ENCODE measurements at places on chromosomes 13 and 19.

- DNase-seq, result no peak
Measured at GRCh38 chr19:19554074-19555023, 16.3 kb downstream of the CILP2 start.

DNA sequence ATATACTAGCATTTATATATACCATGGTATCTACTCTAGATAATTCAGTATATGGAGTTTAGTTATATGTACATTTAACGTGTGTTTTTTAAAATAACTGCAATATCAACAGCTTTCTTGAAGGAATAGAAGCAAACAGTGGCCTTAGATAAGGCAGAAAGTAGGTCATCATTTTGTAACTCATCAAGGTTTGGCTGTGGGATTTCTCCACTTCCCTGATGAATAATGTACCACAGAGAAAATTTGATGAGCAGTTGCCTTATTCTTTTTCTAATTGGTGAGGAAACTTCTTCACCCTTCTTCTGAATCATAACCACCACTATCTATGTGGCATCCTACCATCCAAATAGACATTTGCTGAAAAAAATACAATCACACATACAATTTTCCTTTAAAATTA, 590.2 kb upstream of the SPRY2 start:
- DNase-seq, result no peak

- DNase-seq, result peak; percentile 10
Measured at GRCh38 chr13:74623761-74624160, 489.6 kb upstream of the KLF12 start.

DNA sequence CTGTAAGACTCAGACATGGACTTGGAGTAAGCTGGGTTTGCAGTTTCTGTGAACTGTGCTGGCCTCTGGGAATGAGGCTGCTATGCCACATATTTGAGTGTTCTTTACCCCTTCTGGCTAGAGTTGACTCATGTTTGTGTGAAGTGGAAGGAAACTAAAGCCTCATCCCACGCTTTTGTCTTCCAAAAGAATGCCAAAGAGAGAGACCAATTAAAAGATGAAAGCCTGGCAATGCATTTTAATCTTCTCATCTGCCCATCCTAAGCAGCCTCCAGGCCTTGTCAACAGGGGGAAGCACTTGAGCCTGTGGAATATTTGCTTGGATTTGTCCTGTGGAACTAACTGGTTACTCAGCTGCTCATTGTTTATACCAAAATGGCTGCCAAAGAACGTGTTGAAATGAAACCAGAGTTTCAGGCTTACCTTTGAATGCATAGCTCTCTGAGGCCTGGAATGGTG, 49.1 kb downstream of the LMO7 start:
- DNase-seq, result peak; percentile 49

DNA sequence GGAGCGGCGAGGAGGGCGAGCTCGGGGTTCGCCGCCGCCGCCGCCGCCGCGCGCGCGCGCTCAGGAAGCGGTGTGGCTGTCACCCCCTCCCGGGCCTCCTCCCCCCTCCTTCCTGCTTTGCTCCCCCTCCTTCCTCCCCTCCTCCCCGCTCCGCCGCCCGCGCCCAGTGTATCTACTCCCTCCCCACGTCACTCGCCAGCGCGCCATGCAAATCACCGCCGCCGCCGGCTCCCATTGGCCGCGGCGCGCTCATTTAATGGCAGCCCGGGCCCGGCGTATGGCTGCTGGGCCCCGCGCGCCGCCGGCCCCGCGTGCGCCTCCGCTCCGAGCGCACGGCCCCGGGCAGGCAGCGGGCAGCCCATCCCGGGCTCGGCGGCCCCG, 335 bp upstream of the SOX1 start:
- DNase-seq, result no peak

DNA sequence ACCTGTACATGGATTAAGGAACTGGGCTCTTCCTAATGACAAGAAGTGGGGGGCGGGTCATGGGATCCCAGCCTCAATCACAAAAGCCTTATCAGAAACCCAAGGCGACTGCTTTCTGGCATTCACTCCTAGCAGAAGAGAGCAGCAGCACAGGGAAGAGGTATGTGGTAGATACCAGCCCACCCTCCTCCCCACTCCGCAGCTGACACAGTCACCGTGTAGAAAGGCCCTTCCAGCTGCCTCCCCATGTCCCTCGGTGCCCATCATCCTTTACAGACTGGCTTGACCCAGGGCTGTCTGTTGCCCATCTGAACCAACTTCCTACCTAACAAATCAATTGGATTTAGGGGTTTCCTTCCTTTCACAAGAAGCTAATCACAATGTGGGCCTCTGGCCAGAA, 3.1 kb upstream of the DHRS12 start:
- DNase-seq, result no peak

- peak; percentile 84 for DNase-seq
Measured at GRCh38 chr19:8001995-8002849, 3.2 kb downstream of the ELAVL1 start.

- no peak for DNase-seq
Measured at GRCh38 chr19:34818270-34818669, 45.3 kb upstream of the ZNF599 start.

- no peak for DNase-seq
Measured at GRCh38 chr19:7879836-7880235, 5.6 kb upstream of the PRR36 start.

GRCh38 chr19:3766520-3766919, 4.0 kb downstream of the MRPL54 start:
- no peak for DNase-seq

- DNase-seq, result no peak
Measured at GRCh38 chr19:18517606-18518005, 4.3 kb downstream of the ELL start.

GRCh38 chr19:18366021-18366435, 19.9 kb upstream of the GDF15 start:
- no peak for DNase-seq

DNA sequence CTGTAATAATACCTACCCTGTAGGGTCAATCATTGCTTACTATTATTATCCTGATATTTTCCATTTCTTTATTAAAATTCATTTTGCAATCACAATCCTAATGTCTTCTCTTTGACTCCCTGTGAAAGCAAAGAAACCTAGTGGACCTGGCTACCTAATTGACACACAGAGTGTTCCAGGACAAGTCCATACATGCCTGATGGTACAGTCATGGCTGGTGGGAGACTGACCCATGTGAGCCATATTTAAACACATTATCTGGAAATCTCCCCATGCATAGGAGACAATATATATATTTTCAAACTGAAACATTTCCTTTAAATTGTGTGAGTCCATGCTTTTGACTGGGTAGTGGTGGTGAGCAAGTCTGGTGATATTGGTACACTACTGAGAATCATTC, 230.6 kb upstream of the DACH1 start:
- DNase-seq, result no peak

DNA sequence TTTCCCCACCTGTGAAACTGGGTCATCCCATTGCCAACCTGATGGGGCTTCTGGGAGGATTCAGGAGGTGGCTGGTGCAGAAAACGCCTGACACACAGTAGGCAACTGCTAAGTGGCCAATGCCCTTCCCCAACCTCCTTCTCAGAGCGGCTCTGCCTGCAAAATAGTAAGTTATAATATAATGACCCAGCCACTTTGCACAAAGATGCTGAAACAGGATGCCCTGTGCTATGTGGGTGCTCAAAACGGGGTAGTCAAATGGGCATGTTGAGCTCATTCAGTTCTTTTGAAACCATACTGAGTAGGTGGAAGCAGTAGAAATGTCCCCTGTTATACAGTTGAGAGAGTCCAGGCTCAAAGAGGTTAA, 507 bp downstream of the MARCHF2 start:
- DNase-seq, result no peak

DNA sequence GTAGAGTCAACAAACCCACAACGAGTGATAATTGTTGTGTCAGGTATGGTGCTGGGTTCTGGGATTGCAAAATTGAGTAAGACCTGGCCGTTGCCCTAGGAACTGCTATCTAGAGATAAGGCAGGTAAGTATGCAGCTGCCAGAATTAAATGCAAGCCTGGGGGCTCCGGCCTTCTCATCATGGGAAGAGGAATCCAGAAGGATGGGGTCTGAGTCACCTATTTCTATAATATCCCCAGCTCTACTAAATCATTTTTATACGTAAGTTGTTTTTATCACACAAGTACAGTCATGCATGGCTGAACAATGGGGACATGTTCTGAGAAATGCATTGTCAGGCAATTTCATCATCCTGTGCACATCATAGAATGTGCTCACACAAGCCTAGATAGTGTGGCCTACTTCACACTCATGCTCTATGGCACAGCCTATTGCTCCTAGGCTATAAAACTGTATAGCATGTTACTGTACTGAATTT, 203.0 kb downstream of the KLF5 start:
- no peak for DNase-seq

- DNase-seq, result no peak
Measured at GRCh38 chr13:23510979-23511735, 59.1 kb upstream of the TNFRSF19 start.

- no peak for DNase-seq
Measured at GRCh38 chr19:38839816-38840582, 8.4 kb upstream of the ECH1 start.

GRCh38 chr13:112346173-112346898, 29.8 kb upstream of the SPACA7 start:
- no peak for DNase-seq

- DNase-seq, result peak; percentile 94
Measured at GRCh38 chr19:16315825-16316505, 8.7 kb upstream of the KLF2 start.

GRCh38 chr13:76804801-76805200, 81.4 kb downstream of the KCTD12 start:
- no peak for DNase-seq

DNA sequence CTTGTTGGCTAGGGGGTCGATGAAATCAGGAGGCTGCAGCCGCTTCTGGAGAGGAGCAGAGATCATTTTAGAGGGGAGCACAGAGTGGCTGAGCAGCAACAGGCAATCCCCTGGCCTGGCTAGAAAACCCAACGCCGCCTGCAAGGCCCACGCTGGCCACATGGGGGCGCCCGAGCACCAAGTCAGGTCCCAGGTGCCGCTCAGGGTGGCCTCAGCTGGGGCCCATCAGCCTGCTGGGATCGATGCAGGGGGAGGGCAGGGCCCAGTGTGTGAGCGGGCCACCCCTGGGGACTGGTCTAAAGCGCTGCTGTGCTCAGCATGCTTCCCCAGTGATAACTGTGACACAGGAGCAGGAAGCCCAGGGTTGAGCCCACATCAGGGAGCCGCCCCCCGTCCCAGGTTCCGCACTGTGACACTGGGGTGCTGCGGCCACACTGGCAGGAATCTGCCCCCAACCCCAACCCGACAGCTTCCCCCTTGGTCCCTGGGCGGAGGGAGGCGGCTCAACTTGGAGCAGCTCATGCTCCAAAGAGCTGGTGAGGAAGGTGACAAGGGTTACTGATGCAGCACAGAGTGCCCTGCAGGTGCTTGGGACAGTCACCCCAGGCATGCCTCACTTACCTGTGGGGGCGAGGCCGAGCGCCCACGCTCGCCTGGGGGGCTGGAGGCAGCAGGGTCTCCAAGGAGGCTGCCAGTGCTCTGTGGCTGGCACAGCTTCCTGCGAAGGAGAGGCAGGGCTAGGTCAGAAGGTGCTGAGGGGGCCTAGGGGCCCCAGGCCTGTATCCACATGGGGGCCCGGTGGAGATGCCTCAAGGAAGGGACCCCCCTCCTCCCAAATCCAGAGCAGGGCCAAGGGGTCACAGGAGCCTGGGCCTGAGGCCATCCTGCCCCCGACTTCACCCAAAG, 13.3 kb upstream of the ISYNA1 start:
- peak; percentile 64 for DNase-seq

DNA sequence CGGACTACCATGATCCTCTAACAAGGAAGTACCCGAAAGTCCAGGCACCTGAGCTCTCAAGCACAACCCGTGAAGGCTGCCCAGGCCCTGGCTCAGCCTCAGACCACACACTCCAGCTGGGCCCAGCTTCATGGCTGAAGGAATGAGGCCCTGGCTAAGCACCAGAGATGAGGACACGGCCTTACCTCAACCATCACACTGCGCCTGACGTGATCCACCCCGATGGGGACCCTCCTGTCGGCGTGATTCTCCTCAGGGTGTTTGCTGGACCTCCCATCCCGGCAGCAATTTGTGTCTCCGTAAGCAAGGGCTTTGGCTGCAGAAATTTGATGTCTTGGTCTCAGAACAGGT, 56.5 kb downstream of the F2RL3 start:
- no peak for DNase-seq

GRCh38 chr19:5420953-5421352, 34.3 kb upstream of the ZNRF4 start:
- DNase-seq, result no peak

DNA sequence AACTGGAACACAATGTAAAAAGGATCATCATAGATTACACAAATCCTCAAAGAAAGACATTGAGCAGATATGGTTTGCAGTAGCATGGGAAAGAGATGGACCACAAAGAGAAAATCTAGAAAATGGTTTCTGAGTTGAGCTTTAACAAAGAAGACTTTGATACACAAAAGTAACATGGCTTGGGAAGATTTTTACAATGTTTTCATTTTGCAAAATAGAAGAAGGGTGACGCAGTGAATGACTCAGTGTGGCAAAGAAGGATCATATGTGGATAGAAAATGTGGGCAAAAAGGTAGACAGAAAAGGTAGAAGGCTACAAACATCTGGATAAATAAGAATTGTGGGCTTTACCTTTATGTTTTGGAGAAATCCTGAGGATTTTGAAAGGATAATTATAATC, 1220.5 kb downstream of the PCDH17 start:
- DNase-seq, result no peak

DNA sequence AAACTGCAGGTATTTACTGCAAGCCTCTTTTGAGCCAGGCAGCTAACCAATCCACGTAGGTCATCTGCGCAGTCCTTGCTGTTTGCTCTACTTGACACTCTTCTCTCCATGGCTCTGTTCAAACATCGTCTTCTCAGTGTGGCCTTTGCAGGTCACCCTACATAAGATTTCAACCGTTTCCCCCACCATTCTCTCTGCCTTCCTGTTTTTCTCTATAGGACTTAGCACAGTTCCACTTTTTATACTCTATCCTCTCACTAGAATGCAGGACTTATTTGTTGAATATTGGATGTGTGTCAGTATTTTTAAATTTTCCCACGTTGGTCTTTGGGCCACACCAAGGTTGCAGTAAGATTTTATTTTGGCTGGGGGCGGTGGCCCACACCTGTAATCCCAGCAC, 1.7 kb upstream of the FBXW9 start:
- DNase-seq, result no peak

GRCh38 chr13:50318887-50319286, 303.6 kb downstream of the KCNRG start:
- DNase-seq, result no peak

DNA sequence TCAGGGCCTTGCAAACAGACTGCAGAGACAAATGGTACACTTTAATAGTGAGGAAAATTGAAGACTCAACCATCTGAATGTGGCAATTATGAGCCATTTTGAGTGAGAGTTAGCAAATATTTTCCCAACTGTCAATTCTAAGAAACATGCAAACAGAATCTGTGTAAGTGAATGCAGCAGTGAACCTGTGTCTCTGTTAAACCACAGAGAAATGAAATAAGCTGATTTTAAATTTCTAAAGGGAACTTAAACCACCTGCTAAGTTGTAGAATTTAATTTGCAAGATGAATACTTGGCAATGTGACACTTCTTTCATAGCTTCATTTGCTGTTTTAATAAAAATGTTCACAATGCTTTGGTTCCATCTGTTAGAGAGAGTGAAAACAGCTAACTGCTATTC, 42.0 kb upstream of the TDRD3 start:
- DNase-seq, result no peak
